ENCODE measurements at places on chromosomes 2 and 18.

GRCh38 chr18:76319366-76319765 is 175.7 kb downstream of the ZNF516 start:
- DNase-seq = no peak

DNA sequence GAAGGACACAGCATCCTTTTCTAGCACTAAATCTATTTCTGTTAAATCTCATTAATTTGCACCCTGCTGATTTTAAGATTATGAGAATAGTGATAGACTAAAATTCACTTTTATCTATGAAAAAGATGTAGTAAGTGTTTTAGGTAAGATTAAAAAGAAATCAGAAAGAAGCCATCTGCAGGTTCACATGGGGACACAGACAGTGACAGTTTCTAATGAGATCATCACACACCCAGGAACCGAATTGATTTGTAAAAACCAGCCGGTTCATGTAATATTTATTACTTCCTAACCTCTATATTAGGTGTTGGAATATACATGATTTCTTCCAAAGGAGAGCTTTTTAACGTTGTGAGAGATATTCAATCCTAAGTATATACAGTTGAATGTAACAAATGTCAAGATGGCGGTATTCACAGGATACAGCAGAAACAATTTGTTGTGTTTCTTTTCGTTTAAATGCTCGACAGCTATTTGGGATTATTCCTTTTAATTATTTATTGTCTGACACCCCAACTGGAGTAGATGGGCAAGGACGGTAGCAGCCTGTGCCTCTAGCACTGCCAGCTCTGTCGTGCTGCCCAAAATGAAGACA is 223.4 kb downstream of the CCDC102B start:
- DNase-seq = no peak

GRCh38 chr2:65340898-65341681 is 91.3 kb downstream of the SPRED2 start:
- DNase-seq = no peak

DNA sequence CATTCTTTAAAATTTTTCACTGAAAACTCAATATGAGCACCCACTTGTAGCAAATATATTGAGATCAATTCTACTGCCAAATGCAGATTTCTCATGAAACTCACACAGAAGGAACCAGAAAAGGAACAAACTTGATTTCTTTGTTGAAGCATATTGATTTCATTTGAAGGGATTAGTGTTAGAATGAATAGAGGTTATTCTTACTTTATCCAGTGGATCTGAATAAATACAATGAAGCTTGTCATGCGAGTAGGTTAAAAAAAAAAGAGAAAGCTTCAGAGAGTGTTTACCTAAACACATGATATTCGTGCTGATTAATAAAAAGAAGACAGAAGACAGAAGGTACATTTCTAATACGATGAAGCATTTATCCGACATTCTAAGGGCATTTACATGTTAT is 226.7 kb upstream of the ZSWIM2 start:
- no peak for DNase-seq

DNA sequence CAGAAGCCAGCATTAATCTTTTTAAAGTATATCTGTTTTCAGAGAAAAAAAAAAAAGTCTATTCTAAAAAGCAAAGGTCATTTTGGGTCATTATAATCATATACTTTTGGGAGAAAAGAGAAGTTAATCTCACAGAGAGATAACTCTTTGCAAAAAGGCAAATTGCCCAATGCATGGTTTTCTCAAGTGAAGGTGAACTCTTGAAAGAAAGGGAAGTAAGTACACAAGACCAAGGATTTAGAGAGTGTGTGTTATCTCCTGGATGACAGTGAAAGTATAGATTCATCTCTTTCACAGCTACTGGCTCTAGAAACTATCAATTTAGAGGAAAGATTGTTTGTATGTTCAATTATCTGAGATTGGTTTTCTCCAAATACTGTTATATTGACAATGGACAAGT is 151.4 kb downstream of the CD8B2 start:
- no peak for DNase-seq

DNA sequence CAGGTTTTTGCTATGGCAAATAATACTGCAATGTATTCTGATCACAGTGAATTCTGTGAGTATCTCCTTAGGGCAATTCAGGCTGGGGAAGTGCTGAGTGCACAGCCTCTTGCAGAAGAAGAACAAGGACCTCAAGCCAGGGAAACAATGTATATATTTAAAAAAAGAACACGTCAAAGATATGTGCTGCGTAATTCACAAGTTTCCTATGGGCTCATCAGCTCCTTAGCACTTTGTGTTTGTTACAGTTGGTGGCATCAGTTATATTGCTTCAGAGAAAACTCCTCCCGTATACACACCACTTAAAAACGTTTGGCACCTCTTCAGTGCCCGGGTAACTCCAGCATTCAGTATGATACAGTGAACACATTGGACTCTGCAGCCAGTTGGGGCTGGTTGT is 16.5 kb upstream of the MARCO start:
- no peak for DNase-seq

DNA sequence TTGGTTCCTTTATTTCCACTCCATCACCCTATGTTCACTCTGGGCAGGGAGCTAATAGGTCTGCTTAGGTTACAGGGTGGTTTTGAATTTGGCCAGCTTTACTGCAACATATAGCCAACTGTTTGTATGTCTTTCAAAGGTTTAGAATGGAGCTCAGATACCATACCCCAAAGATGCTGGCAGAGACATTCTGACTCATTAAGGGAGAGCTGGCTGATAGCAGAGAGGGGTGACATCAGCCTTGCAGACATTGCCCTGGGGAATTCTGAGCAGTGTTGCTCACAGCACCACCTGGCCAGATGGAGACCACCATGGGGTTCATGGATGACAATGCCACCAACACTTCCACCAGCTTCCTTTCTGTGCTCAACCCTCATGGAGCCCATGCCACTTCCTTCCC is 2.1 kb downstream of the PROKR1 start:
- no peak for DNase-seq

- DNase-seq = no peak
Observed at GRCh38 chr18:22702806-22703205, 230.3 kb upstream of the RBBP8 start.

DNA sequence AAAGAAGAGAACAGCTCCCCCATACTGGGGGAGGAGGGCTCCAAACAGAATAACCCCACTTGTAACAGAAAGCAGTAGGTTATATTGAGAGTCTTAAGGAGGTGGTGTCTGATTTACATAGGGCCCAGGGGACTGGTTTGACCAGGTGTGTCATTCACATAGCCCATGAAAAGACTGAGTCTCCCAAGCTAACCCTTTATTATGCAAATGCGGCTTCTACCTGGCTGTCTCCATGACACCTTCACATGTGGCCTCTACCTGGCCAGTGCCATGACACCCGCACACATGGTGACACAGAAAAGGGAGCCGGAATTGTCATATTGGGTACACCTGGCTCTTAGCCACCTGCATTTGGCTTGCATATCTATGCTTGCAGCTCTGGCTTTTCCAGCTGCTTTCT is 1057.2 kb upstream of the PIK3C3 start:
- DNase-seq = no peak

DNA sequence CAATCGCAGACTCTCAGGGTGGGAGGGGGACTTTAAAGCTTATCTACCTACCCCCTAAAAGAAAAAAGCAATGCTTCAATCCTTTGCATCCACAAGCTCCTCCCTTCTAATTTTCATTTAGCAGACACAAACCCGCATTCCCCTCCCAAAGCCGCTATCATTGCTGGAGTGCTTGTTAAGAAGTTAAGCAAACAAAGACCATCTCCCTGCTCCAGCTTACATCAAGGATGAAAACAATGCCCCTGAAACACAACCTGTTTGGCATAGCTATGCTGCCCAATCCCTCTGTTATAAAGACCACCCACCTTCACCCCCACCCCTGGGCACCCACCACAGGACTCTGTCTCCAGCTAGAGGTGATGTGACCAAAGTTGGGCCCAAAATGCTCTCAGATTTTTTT is 33.0 kb downstream of the REEP1 start:
- no peak for DNase-seq

GRCh38 chr18:79366177-79367094 is 29.3 kb upstream of the NFATC1 start:
- DNase-seq = no peak
